Naive thymus-derived CD8-positive, alpha-beta T cell (primary cell): ENCODE measurements at places on chromosomes 1 and 21. TPM values are rescaled to one million over a fixed set of nuclear protein-coding genes. Genes with fewer than 3 reads are reported as not detected.

RGSL1 gene
- polyA plus RNA-seq, result not detected

- DNase-seq, result no peak
Measured at GRCh38 chr1:101088431-101088830, 62.8 kb upstream of the DPH5 start.

- DNase-seq, result no peak
Measured at GRCh38 chr1:156372265-156372586, 3.2 kb downstream of the RHBG start.

NUDT17 gene
- polyA plus RNA-seq, result 2.0 TPM

GRCh38 chr1:93784538-93784937, 94.5 kb downstream of the DNTTIP2 start:
- no peak for DNase-seq

FCRL5 gene
- not detected for polyA plus RNA-seq

GRCh38 chr1:184608581-184608980, 146.1 kb downstream of the EDEM3 start:
- no peak for DNase-seq

DNA sequence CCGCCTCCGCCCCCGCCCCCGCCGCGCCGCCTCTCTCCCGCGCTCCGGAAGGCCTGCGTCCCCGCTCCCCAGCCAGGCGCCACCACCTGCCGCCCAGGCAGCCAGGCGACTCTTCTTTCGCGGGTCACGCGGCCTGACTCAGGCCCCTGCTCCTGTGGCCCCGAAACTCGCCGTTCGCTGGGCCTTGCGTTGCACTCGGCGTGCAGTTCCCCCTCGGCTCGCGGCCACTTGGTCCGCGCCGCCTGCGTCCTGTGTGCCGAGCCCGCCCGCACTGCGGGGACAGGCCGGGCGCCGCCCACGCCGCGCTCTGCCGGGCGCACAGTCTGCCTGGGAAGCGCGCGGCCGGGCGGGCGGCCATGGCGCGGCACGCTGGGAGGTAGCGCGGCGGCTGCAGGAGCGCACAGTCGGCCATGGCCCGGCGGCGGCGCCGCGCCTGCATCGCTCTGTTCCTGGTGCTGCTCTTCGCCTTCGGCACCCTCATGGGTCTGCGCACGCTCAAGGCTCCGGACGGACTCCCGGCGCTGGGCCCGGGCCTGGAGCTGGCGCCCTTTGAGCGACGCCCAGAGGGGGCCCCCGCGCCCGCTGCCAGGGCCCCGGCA, at the start of gene MANEAL:
Gene MANEAL, plus strand, starts transcription at position 75 of the 599 bp plus-strand sequence. Its CDS starts 336 bp downstream, at position 411.
- peak; percentile 21 for DNase-seq

DNA sequence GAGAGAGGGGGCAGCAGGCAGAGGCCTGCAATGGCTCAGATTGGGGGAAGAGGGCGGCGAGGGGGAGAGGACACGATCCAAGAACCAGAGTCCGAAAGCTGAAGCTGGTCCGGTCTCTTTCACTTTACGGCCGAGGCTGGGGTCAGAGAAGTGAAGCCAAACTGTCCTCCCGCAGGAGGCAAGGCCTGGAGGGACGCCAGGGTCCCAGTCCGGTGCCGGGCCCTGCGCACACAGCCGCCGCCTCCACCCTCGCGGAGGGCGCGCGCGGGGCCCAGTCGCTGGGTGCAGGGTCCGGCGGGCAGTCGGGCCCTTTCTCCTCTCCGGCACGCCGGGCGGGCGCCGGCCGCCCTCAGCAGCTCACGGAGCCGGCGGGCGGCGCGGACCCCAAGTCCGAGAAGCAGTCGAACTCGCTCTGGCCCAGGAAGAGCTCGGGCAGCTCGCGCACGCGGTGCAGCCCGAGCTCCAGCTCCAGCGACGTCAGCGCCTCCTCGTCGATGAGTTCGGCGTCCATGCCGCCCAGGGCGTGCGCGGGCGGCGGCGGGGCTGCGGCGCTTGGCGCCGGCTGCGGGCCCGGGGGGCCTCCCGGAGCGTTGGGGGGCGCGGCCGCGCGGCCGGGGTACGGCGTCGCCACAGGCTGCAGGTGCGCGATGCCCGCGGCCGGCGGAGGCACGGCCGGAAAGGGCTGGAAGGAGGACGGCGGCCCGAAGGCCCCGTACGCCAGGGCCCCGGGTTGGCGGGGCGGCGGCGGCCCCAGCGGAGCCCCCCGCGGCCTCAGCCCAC, 749 bp downstream of the CITED4 start:
- DNase-seq, result no peak

GRCh38 chr1:221430152-221430960, 311.5 kb downstream of the DUSP10 start:
- DNase-seq, result no peak
